ENCODE measurements at places on chromosomes 2 and 18. TPM values are rescaled to one million over a fixed set of nuclear protein-coding genes. Genes with fewer than 3 reads are reported as not detected.
A peak's percentile ranks its signal among the peaks of the same experiment; 100 is the strongest.

EVX2 gene
- total RNA-seq, result not detected

G6PC2 gene
- not detected for total RNA-seq

CPO gene
- total RNA-seq, result not detected

ANTXR1 gene
- total RNA-seq, result 31.5 TPM

IL36G gene
- total RNA-seq, result not detected

ZNF892 gene
- 4.9 TPM for total RNA-seq

- no peak for DNase-seq
Observed at GRCh38 chr18:13612196-13612997, 114.0 kb downstream of the FAM210A start.

DNA sequence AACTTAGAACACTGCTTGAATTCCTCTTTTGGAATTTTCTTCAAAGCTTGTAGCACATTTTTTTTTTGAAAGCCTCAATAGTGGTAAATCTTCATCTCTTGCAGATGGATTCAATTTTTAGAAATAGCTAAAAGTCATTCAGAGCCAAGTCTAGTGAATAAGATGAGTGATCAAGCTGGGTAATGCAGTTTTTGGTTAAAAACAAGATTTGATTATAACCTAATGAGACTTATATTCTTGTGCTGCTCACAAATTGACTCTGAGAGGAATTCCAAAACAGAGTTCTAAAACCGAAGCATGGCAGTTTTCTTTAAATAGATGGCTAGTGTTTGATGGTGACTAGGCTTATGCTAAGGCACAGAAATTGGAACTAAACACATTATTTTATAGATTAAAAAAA, 2072.6 kb upstream of the CELF4 start:
- DNase-seq, result no peak

DNA sequence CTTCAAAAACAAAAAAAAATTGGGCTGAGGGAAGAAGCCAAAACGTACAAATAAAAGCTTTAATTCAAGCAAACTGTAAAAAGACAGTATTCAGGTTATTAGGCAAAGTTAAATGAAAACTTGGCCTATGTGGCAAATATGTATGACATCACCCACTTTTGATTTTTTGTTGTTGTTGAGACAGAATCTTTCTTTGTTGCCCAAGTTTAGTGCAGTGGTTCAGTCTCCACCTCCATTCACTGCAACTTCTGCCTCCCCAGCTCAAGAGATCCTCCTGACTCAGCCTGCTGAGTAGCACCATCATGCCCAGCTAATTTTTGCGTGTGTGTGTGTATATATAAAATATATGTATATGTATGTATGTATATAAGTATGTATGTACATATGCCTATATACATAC, 440.4 kb upstream of the NRXN1 start:
- no peak for DNase-seq

DNA sequence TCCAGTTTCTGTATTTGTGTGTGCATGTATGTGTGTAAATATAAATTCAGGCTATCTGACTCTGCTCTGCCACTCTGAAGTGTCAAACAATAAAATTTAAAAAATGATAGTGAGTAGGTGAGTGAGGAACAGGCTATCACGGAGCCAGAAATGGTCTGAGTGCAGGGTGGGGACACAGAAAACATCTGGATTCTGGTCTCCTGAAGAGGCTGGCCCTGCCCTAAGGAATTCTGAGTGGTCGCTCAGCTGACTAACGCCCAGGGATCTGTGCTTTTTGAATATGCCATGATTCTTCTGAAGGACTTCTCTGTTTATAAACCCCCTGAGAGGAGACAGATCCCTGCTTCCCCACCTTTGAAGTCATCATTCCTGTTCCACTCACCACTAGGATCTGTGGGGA, 353.9 kb upstream of the GYPC start:
- no peak for DNase-seq

GRCh38 chr18:78074400-78075020, 824.9 kb downstream of the GALR1 start:
- DNase-seq, result no peak

DNA sequence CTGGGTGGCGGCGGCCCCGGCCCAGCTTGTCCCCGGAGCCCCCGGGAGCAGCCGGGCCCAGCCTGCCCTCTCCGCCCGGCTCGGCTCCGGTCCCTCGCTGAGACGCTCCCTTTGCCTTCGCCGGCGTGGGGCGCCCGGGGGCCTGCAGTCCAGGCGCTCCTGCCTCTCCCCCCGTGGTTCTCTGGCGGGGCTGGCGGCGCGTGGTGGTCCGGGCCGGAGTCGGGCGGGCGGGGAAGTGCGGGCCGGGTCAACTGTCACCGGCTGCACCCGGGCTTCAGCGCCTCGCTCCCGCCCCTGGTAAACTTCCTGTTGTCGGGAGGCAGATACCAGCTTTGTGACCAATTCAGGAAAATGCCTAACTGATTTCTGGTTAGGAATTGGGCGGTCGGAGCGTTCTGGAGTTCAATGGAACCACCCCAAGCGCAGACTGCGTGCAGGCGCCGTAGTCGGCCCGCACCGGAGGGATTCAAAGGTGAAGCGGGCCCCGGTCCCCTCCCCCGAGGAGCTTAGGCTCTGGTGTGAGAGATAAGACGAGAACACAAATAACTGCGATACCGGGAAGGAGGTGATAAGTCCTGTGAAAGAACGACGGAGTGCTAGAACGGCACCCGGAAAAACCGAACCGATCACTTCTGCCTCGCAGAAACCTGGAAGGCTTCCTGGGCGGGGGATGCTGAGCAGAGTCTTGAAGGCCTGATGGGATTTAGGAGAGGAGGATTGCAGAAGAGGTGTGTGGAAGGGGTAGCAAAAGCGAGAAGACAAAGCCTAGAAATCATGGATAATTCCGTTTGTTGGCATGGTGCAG, 891 bp downstream of the CAB39 start:
- peak; percentile 13 for DNase-seq

DNA sequence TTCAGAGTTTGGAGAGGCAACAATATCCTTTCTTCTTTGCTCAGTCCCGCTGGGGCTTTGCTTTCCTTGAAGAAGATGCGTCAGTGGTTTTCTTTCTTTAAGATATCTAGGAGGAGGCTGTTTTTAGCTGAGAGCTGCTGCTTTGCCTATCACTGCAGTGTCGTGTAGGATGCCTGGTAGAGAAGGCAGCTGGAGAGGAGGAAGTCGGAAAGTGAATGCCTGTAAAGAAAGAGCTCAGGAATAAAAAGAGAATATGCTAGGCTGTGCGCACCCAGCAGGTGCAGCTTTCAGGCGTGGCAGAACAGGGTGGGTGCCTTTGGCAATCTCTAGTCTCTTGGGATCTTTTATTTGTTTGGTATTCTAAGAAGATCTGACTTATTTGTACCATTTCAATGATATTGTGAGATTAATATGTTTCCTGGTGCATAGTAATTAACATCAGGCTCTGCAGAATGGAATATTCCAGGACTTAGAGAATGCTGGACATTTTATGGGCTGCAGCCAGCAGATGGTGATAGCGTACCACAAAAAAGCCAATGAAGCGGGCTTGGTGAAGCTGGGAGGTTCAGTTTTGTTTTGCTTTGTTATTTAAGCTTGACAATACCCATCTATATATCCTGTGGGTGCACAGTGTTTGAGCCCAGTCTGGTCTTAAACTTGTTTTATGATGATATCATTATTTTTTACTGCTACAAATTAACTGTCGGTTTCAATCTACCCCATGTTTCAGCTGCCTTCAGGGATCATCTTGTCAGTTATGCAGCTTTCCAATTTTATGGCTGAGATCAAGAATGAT, 34.9 kb downstream of the CAVIN2 start:
- peak; percentile 85 for DNase-seq

GRCh38 chr2:32008805-32009515, 1.8 kb downstream of the MEMO1 start:
- peak; percentile 31 for DNase-seq

GRCh38 chr2:138491495-138491862, 10.1 kb upstream of the SPOPL start:
- no peak for DNase-seq

- DNase-seq, result peak; percentile 10
Observed at GRCh38 chr2:121605820-121606733, 43.2 kb downstream of the CLASP1 start.

GRCh38 chr18:62720048-62720447, 4.7 kb downstream of the PHLPP1 start:
- no peak for DNase-seq

GRCh38 chr2:38603402-38604290, 918 bp upstream of the HNRNPLL start:
- DNase-seq, result peak; percentile 76

- no peak for DNase-seq
Observed at GRCh38 chr2:73566288-73566878, 75.8 kb downstream of the NAT8 start.

GRCh38 chr18:60147323-60147722, 225.3 kb downstream of the MC4R start:
- no peak for DNase-seq

DNA sequence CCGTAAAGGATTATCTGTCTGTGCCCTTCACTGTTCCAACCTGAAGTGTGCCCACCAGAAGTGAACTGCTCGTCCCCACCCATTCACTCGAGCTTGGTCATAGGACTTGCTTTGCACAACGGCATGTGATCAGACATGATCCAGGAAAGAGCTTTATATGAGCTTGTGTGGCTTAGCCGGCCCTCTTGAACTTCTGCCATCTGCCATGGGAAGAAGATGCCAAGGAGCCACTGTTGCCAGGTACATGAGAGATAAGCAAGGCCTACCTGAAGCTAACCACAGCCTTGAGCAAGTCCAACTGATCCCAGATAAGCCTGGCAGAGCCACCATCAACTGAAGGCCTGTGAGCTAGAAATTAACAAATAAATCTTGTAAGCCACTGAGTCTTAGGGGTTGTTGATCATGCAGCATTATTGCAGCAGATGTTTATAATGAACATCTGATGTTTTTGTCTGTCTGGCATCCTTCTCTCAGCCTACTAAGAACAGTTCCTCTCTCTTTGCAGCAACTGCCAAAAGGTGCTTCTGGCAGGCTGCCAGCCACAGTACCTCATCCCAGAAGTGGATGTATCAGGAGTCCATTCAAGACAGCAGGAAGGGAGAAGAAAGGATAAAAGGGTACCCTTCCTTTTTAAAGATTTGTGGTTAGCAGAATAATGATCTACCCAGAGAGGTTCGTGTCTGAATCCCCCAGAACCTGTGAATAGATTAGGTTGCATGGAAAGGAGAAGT, 16.8 kb downstream of the DBI start:
- DNase-seq, result no peak

DNA sequence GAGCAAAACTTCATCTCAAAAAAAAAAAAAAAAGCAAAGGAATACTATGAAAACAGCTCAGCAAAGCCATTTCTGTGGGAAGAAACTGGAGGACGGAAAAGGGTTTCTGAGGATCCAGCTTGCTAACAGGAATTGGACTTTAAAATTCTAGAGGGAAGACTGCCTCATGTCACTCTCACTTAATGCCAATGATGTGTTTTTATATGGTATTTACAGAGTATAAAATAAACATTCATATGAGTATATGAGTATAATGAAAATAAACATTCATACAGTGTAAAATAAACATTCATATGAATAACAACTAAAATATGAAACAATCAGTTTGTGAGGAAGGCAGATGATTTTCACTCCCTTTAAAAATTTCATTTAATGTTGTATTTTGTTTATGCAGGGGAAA, 43.9 kb downstream of the CHMP3 start:
- no peak for DNase-seq

DNA sequence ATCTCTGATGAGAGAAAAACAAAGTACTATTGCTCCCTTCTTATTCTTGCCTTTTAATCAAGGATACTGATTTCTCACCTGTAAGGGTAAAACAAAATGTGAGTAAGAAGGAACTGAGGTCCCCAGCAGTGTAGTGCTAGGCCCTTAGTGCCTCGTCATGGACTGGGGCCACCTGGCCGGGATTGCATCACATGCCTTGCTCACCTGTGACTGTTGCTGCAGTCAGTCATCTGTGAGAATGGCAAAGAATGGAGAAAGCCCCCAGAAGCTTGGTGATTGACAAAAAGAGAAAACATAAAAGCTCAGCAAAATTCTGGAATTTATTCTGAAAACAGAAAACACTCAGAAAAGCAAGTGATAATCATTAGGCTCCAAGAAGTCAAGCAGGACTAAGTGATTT, 63.4 kb downstream of the SPATS2L start:
- no peak for DNase-seq

DNA sequence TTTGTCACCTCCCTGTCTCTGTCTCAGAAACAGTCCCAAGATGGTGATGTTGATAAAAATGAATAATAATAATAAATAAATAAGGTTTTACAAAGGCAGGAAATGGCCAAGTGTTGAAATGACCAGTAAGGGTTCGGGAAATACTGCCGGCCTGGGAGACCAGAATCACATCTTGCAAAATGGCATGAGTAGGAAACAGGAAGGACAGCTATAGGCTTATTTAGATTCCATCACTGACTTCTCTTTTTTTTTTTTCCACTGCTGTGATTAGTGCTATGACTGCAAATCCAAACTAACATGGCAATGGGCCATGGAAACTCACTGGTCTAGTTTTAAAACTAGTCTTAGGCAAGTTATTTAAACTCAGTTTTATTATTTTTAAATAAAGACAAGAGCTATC, 60.6 kb downstream of the SCN1A start:
- no peak for DNase-seq

- no peak for DNase-seq
Observed at GRCh38 chr2:240086563-240086962, 33.2 kb upstream of the OR6B3 start.

DNA sequence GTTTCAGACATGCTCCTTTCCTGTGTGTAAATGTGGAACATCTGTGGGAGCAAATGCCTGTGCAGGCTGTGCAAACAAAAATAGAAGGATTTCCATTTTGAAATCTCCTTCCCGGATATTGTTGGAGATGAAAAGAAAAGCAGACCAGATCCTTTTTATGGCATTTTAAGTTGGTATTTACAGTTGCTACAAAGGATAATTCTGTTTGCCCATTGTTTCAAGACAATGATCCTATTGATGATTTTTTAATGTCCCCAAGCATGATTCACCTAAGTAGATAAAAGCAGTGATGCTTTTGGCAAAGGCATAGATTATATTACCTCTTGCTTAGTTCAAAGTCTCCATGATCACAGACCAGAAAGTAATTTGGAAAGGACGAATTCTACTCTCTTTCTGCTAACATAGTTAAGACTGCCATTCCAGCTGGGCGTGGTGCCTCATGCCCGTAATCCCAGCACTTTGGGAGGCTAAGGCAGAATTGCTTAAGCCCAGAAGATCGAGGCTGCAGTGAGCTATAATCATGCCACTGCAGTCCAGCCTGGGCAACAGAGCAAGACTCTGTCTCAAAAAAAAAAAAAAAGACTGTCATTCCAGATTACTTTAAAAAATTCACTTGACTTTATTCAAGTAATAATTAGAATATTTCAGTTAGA, 209.6 kb upstream of the SLC39A10 start:
- no peak for DNase-seq

- DNase-seq, result no peak
Observed at GRCh38 chr2:217650229-217650628, 352.6 kb downstream of the TNS1 start.
